Ovary (tissue), 10 donors: ENCODE measurements at places on chromosomes 16 and 17. TPM values are rescaled to one million over a fixed set of nuclear protein-coding genes. Genes with fewer than 3 reads are reported as not detected.

- peaks cover 24% of the 10 kb centered on the region for H3K4me1 ChIP-seq
- H3K4me3 ChIP-seq = no peak overlapping the region
- H3K27me3 ChIP-seq = no peaks in the 10 kb centered on the region
- H3K36me3 ChIP-seq = no peaks in the 10 kb centered on the region
Measured at GRCh38 chr16:50204453-50205108, 51.5 kb downstream of the TENT4B start.

DNA sequence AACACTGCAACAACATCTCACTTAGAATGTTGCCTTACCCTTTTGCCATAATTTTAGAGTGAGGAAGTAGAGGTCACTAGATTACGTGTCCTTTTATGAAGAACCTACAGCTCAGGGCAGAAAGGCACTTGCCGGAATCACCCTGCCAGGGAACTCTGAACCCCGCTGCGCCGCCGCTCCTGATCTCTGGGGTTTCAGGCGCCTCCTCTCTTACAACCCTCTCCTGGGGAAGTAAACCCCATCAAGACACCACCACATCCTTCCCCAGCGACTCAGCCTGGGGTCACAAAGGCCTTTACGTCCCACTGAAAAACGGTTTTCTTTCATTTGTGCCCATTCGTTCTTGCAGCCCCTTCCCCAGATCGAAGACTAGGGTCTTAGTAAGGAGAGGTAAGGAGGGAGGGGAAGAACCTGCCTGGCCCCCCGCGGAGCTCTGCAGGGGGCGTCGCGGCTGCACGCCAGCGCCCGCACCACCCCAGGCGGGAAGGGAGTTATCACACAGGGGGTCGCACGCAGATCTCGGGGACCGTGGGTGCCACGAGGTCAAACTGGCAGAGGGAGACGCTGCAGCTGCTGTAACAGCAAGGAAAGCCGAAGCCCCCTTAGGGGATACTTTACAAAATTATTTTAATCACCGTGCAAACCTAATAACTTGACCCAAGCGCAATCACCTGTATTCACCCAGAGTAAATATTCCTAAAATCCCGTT lies 1.0 kb upstream of the HLF start:
- no peaks in the 10 kb centered on the region for H3K27me3 ChIP-seq
- DNase-seq = peak; percentile 36
- peaks cover 3% of the 10 kb centered on the region for H3K4me1 ChIP-seq
- peak overlapping the region; percentile 31 for H3K4me3 ChIP-seq
- no peak overlapping the region for H3K27ac ChIP-seq

DNA sequence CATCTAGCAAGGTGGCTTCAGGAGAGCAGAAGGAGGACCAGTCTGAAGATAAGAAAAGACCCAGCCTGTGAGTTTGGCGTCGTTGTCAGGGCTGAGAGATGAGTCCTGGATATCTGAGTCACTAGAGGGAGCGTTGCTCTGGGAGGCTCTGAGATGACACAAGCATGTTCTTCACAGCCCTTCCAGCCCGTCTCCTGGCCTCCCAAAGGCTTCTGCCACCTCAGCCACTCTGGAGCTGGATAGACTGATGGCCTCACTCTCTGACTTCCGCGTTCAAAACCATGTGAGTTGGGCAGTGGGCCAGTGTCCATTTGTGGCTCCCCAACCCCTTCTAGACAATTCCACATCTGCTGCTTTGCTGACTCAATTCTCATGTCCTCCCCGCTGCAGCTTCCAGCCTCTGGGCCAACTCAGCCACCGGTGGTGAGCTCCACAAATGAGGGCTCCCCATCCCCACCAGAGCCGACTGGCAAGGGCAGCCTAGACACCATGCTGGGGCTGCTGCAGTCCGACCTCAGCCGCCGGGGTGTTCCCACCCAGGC lies 2.3 kb downstream of the TGFB1I1 start:
- peaks cover 6% of the 10 kb centered on the region for H3K4me1 ChIP-seq
- no peaks in the 10 kb centered on the region for H3K27me3 ChIP-seq
- DNase-seq = no peak

The KCTD19 gene
- total RNA-seq = not detected

GRCh38 chr17:39011907-39012468 lies 44.8 kb upstream of the FBXO47 start:
- no peak overlapping the region for H3K4me3 ChIP-seq
- no peak overlapping the region for H3K27ac ChIP-seq
- no peak for DNase-seq
- H3K4me1 ChIP-seq = peaks cover 4% of the 10 kb centered on the region
- H3K27me3 ChIP-seq = no peaks in the 10 kb centered on the region
- no peaks in the 10 kb centered on the region for H3K36me3 ChIP-seq

The GPR179 gene
- 0.11 TPM for total RNA-seq
